ENCODE measurements at places on chromosomes 7 and 10.

DNA sequence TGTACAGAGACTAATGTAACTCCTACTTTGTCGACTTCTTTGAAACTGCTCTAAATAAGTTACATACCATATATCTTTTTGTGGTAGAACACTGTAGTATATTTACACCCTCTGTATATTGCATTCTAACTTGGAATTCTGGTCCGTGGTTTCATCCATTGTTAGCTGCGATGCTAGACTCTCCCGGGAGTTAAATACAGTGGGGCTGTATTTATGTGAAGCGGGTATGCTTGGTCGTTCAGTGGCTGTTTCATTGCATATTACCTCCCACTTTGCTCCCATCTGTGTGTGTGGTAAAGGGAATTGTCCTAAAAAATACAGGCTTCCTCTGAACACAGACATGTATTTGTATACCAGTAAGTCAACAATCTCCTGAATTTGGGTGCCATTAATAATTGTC is 231.1 kb downstream of the SLC25A13 start:
- no peak for DNase-seq

GRCh38 chr10:119734396-119735332 is 8.8 kb downstream of the INPP5F start:
- DNase-seq = no peak

DNA sequence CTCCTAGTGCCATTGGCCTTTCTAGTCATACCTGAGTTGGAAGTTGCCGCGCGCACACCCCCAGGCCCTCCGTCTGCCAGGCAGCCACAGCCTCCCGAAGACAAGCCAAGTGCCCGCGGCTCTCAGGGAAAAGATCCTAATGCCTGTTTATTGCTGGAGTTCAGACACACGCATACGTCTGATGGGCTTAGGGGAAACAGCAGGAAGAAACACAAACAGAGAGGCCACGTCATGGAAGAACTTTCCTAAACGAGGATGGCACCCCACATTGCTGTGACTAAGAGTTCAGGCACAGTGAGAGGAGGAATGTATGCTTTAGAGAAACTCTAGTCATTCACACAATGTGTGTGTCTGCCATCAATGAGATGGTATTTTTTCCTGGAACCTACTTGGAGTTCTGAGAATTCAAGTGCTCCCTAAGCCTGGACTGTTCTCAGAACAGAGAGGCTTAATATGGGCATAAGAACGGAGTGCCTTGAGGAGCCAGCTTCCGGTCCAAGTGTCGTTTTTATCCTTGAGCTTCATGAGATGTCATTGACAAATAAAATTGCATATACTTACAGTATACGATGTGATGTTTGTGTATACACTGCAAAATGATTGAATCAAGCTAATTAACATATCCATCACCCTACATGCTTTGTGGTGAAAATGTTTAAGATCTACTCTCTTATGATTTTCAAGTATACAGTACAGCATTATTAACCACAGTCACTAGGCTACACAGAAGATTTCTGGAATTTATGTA is 11.6 kb upstream of the RBP3 start:
- DNase-seq = no peak

DNA sequence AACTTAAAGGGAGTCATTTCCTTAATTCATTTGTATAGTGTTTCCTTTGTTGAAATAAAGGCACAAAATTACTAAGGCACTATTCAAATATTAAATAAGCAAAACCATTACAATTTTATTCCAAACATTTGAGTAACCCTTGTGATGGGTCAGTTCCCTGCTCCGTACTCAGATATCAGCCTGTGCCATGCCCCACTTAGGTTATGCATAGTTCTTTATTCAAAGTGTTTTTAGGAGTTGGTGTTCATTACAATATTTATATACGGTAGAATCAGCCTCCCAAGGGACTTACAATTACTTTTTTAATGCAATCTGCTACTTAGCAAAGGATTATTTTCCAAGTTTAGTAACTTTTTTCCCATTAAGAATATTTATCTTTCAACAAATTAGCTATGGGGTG is 119.3 kb upstream of the SEMA3D start:
- DNase-seq = no peak

- peak; percentile 80 for DNase-seq
These were observed 49.8 kb downstream of the PAXIP1 start for GRCh38 chr7:154953006-154953684.

- no peak for DNase-seq
These were observed 29.7 kb upstream of the PLEKHA1 start for GRCh38 chr10:122344741-122345258.

GRCh38 chr10:133375357-133376115 is 2.4 kb upstream of the ECHS1 start:
- no peak for DNase-seq

DNA sequence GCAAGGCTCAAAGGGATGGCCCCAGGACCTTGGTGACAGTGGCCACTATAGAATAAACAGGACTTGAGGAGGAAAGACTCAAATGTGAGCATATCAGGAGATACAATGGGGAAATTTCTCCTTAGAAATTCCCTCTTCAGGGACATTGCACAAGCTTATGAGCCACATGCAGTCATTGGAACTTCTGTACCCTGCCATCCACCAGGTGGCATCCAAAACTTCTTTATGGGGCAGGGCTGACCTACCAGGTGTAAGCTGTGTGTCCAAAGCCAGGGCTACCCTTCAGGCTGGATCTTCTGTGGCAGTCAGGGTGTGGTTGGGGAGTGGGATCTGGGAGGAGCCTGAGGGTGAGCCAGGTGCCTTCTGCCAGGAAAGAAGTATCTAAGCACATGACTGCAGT is 36.6 kb upstream of the LRRC18 start:
- DNase-seq = no peak

DNA sequence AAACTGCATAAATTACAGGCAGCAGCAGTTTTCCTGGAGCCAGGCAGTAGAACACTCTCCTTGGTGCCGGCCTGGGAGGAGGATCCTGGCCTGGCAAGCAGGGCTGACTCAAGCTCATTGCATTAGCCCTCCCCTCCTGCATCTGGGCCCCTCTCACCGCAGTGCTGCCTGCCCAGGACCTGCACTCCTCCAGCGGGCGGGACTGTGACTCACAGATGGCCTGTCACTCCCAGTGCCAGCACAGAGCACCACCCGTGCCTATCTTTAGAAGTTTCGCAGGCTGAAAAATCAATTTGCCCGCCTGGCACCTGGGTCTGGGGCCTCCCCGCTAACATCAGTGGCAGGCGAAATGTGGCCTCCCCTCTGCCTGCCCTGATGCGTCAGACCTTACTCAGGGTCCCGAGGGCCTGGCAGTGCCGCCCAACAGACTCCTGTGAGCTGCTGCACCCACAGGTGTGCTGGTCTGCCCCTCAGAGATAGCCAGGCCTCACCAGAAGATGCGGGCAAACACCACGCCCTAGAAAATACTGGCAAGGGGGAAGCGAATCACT is 123.8 kb downstream of the KCNMA1 start:
- DNase-seq = no peak

DNA sequence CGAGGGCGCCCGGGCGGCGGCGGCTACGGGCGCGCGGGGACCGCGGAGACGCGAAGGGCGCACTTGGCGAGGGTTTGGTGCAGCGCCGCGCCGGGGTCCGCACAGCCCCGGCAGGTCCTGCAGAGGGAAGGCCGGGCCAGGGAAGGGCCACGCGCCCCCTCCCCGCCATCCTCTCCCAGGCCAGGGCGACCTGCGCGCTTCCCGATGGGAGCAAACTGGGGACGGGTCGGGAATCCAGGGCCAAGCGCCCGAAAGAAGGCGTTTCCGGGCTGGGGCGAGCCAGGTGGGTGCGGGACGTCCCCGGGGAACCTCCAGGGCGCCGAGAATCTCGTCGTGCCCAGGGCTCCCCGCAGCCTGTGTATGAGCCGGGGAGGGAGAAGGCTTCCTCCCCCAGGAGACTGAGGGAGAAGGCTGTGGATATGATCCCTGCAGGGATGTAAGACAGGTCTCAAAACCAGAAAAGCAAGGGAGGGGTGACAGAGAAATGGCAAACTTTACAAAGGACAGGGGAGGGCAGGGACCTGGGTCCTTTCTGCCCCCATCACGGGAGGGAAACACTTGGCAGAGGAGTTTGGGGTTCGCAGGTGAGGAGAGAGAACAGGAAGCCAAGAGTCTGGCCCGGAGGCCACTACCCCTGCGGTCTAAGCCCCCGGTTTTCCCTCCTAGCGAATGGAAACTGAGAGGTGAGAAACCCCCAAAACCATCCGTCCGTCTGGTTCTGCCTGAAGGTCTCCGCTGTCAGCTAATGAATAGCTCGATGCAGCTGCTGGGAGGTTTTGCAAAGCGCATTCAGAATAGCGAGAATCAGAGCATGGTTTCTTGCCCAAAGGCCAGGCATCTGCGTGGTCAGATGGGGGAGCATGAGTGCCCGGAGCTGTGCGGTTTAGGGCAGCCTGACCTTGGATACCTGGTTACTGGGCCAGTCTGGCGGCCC is 674 bp downstream of the AMZ1 start:
- no peak for DNase-seq

DNA sequence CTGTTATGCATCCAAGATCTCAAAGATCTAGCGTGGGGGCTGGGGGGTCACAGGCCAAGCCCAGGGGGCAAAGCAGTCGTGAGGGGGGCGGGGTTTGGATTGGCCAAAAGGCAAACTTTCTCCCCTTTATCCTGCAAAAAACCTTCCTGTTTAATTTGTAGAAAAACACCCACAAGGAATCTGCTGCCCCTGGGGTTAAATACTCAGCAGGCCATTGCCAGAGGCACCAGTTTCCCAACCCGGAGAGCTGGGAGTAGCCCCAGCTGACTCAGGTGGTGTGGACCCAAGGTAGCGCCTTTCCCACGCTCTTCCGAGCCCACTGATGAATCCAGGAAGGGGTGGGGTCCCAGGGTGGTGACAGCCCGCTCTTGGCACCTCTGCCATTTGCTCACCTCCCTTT is 21.4 kb downstream of the KCP start:
- DNase-seq = no peak

- peak; percentile 24 for DNase-seq
These were observed 427.9 kb upstream of the CELF2 start for GRCh38 chr10:10589540-10590303.

- DNase-seq = no peak
These were observed 202.7 kb upstream of the PRSS58 start for GRCh38 chr7:142460402-142461117.

DNA sequence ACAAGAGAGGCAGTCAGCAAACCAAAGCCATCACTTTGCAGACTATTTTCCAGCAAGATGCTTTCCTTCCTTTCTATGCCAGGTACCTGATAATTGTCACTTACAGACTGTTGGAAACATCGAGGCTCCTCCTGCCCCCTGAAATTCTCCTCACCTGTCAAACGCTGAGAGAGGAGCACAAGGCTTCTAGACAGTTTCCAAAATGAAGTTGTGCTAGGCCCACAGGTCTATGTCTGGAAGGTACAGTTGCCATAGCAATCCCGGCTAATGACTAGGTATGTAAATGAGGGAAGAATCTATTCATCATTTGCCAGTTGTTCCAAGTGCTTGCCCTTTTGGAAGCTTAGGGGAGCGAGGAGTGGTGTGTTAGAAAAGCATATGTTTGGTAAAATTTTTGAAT is 334.4 kb downstream of the CALN1 start:
- no peak for DNase-seq

DNA sequence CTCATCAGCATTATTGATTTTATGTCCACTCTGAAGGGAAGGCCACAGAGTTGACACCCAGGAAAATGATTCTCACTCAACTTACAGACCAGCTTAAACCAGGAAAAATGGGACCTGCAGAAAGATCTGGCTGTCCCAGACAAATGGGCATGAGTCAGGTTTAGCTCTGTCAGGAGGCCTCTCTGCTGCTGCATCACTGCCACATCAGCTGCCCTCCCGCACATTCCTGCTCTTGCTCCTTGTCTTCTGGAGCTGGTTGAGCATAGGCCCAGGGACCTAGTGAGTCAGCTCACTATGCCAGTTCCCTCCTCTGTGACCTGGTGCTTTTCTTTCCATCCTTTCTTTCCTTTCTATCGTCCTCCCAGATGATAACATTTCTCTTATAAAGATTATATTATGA is 18.8 kb upstream of the SMNDC1 start:
- no peak for DNase-seq

DNA sequence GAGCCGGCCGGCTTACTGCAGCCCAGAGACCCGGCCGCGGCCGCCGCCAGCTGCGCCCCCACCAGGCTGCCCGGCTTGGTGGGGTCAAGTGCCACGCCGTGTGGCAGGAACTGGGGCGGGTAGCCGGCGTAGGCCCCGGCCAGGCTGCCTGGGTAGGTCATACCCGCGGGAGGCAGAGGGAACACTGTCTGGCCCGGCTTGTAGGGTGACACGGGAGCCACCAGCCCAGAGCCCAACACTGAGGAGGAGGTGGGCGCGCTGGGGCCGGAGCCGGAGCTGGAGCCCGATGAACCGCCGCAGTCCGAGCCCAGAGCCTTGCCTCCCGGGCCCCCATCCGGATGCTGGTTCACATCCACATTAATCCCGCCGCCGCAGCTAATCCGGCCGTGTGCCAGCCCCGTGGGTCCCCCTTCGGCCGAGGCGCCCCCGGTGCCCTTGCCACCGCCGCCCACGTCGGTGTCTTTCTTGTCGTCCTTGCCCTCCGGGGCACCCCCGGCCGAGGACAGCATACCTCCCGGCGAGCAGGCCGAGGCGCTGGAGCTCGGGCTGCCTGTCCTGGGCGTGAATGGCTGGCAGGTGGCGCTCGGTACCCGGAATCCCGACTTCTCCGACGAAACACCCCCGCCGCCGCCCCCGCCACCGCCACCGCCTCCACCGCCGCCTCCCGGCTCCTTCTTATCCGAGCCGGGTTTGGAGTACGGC is 2.0 kb downstream of the ZNF503 start:
- peak; percentile 68 for DNase-seq
